BJ (cell line): ENCODE measurements at places on chromosomes 12 and 14.

DNA sequence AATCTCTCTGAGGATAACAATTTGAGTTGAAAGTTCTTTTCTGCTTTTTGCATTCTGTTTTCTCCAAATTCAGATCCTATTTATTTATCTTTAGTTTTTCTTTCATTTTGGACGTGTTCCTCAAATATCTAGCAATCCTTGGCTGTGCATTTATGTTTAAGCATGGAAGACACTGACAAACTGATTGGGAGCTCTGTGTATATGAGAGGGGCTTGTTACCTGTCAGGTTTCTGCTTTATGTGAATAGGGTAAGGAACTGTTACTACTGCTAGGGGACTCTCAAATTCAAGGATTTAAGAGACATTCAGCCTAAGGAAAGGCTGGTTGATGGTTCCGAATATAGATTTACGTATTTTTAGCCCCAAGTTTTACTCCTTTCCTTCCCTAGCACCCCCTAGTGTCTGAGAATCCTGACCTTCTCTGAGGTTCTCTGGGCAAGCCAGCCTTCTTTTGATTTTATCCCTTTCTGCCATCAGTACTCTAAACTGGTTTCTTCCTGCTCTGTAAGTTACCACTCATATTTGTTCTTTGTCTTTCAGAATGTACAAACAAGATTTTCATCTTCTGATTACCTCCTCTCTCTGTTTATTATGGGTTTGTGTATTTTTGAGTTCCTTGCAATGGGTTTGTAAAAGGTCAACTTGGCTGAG lies 30.5 kb downstream of the YLPM1 start:
- no peak for DNase-seq

- no peak for DNase-seq
Measured at GRCh38 chr14:84343656-84344055, 1186.3 kb upstream of the FLRT2 start.

- DNase-seq: no peak
Measured at GRCh38 chr12:70719672-70720420, 82.6 kb upstream of the PTPRB start.

GRCh38 chr14:56798447-56799342 lies 11.6 kb downstream of the OTX2 start:
- no peak for DNase-seq

DNA sequence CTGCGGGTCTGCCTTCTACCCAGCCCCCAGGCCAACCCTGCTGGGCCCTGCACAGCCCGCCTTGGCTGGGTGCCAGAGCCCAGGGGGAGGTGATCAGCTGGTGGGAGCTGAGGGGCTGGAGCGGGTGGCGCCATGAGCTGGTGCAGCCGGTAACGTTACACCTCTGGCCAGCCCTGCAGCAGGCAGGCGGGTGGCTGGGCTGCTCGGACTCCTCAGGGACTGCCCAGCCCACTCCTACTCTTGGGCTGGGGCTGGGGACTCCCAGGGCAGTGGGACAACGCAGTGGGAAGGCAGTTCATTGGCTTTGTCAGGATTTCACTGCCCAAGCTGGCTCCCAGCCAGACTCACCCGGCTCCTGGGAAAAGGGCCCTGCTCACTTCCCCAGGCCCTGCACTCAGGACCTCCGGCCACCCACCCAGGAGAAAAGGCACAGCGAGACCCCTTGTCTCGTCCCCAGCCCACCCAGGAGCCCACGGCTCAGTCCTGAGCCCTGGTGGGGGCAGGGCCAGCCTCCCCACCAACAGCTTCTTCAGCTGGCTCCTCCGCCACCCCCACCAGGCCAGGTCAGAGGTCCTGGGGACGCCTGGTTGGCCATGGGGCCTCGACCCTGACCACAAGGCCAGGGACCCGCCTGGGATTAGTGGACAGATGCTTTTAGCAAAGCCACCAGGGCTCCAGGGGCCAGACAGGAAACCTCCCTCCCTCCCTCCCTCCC lies 1.0 kb downstream of the PGF start:
- no peak for DNase-seq

- DNase-seq: no peak
Measured at GRCh38 chr12:127401005-127401404, 866.0 kb upstream of the TMEM132C start.

DNA sequence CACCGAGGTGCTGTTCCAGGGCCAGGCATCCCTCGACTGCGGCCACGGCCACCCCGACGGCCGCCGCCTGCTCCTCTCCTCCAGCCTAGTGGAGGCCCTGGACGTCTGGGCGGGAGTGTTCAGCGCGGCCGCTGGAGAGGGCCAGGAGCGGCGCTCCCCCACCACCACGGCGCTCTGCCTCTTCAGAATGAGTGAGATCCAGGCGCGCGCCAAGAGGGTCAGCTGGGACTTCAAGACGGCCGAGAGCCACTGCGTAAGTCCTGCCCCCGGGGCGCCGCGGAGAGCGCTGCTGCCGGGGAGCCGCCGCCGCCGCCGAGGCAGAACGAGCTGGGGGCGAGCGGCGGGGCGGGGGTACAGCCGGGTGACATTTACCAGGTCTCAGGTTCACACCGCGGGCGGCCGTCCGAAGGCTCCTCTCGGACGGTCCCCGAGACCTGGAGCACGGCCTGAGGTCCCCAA lies 1.4 kb downstream of the PLXNC1 start:
- no peak for DNase-seq

GRCh38 chr12:130975116-130975515 lies 21.4 kb downstream of the ADGRD1 start:
- DNase-seq: no peak
